ENCODE measurements at places on chromosomes 12 and 14.

DNA sequence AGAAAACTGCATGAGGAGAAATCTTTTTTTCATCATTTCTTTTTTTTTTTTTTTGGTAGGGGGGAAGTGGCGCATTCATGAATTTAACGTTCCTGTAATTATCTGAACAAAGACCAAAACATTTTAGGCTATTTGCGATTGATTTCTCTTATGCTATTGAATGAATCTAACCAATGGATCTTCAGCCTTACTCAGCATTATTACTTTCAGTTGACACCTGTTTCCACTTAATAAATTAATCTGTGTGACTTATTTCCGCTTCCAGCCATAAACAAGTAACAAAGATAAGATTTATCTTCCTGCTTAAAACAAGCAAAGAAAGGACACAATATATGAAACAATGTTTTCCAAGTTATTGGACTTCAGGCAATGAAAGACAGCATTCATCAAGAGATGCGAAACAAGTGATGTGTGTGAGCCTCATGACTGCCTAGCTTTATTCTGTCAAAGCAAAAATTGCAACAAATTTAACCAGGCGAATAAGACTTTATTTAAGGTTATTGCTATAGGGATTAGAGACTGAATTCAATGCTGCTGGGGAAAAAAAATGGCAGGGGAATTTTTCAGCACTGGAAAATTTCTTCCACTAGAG is 1026.9 kb downstream of the LRFN5 start:
- DNase-seq: no peak
- H3K27ac ChIP-seq: no peak overlapping the region
- H3K27me3 ChIP-seq: no peaks in the 10 kb centered on the region
- no peak overlapping the region for H3K4me3 ChIP-seq

GRCh38 chr12:79732638-79733037 is 41.9 kb upstream of the PAWR start:
- H3K4me1 ChIP-seq: no peaks in the 10 kb centered on the region
- H3K36me3 ChIP-seq: no peaks in the 10 kb centered on the region
- no peaks in the 10 kb centered on the region for H3K27me3 ChIP-seq
- H3K27ac ChIP-seq: no peak overlapping the region

DNA sequence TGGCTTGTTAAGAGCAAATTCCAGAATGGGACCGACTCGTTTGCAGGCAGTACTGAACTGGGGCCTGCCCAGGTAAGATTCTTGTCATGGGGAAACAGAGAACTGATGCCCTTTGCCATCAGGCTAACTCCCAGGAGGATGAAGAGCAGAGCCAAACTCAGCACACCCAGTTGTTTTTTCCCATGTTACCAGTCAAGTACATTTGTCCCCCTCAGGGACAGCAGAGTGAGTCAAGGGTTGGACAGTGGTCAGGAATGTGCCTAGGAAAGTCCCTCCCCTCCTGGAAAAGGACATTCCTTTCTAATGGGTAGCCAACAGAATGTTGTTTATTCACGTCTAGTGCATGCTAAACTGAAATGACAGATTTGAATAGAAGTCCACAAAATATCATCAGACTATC is 1.6 kb downstream of the ART4 start:
- H3K4me3 ChIP-seq: no peak overlapping the region
- H3K36me3 ChIP-seq: no peaks in the 10 kb centered on the region
- no peak for DNase-seq
- H3K27me3 ChIP-seq: no peaks in the 10 kb centered on the region
- peak overlapping the region; percentile 41 for H3K27ac ChIP-seq

DNA sequence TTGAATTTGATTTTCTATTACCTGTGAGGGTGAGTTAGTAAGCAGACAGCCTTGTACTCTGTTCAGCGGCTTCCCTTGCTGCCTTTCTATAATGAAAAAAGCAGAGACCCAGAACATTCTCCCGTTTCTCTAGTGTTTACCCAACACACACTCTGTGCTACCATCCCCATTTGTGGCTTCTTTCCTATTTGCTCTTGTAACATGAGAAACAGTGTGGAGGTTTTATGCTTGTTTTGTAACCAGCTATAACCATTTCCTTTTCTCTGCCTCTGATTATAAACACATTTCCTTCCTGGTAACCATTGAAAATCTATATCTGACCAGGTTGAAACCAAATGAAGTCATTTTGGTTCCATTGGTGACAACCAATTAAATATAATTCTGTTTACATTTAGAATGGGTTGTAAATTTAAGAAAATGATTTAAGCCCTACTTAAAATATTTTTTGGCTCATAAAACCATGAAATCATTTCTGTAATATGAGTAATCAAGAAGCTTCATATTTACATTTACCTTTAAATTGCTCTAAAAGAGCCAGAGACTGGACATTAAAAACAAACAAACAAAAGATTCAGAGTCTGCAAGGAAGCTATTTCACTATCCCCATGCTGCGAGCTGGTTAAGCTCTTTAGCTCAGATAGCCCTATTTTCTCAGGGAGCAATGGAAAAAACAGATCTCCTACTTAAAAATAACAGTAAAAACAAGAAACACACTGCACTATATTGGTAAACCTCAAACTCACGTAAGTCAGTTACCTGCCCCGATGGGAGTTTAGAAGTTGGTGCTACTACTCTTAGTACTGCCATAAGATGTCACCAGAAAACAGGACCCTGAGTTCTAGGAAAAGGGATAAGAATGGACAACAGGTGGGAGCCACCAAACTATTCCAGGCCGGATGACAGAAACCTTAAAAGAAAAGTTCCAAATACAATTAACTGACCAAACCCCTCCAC is 206.5 kb upstream of the EEA1 start:
- no peaks in the 10 kb centered on the region for H3K36me3 ChIP-seq
- H3K27ac ChIP-seq: no peak overlapping the region
- no peaks in the 10 kb centered on the region for H3K4me1 ChIP-seq
- no peaks in the 10 kb centered on the region for H3K27me3 ChIP-seq

DNA sequence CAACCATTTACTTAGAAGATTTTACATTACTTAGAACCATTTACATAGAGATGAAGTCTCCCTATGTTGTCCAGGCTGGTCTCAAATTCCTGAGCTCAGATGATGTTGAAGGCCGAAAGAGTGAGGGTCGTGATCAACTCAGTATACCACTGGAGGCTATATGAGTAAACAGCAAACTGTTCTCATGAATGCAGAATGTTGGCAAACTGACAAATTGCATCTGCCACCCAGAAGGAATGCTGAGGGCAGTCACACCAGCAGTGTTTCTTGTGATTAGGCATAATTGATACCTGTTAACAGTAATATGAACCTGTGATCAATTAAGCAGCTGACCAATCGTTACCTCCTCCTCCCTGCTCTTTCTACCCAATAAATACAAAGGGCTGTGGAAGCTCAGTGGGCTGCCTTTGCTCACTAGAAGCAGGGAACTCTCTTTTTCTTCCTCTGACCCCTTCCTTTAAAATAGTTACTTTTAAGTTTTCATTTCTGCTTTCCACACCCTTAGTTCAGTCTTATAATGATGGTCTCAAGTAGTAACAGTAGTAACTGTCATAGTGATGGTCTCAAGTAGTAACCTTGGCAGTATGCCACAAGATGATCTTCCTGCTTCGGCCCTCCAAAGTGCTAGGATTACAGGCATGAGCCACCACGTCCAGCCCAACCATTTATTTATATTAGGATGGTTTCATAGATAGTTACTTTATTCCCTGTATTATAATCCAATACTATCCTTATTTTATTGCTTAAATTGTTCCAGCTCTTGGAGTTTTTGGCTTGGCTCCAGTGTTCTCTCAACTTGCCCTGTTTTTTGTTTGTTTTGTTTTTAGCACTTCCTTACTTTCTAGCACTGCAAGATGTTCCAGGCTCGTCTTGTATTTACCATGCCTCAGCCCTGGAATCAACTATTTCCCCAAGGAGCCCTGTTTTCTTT is 25.8 kb downstream of the LIMA1 start:
- H3K4me3 ChIP-seq: no peak overlapping the region
- H3K27ac ChIP-seq: peak overlapping the region; percentile 68
- no peaks in the 10 kb centered on the region for H3K36me3 ChIP-seq
- H3K27me3 ChIP-seq: no peaks in the 10 kb centered on the region
- no peaks in the 10 kb centered on the region for H3K4me1 ChIP-seq
- DNase-seq: no peak

DNA sequence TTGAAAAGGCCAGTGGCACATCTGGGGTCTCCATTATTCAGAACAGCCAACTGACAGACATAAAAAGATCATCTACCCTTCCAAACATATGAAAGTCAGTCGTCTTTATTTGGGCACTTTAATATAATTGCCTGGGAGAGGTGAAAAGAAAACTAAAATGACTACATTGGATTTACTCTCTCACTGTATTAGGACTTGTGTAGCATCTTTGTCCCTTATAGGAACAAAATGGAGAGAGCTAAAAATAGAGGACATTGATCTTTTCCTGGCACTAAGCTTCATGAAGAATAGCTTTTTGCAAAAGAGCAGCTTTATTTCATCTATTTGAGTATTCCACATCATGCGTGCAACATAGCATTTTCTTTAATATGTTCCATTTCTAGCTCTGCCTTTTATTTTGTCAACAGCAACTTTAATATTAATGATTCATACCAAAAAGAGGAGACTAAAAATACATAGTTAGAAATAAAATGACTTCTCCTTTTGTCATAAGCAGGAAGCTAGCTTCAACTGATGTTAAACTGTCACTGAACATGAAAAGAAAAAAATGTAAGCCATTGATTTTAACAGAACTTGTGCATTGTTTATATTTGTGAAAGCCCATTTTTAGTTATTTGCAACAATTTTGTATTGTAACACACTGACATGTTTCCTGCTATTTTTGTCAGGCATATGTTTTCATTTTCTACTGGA is 254.6 kb downstream of the SEC23A start:
- H3K4me1 ChIP-seq: no peaks in the 10 kb centered on the region
- H3K4me3 ChIP-seq: no peak overlapping the region
- no peaks in the 10 kb centered on the region for H3K27me3 ChIP-seq
- no peaks in the 10 kb centered on the region for H3K36me3 ChIP-seq
- DNase-seq: no peak
- peak overlapping the region; percentile 28 for H3K27ac ChIP-seq

GRCh38 chr14:56581041-56581727 is 1.6 kb downstream of the TMEM260 start:
- no peaks in the 10 kb centered on the region for H3K27me3 ChIP-seq
- H3K36me3 ChIP-seq: peaks cover 8% of the 10 kb centered on the region
- H3K4me3 ChIP-seq: peak overlapping the region; percentile 97

- no peaks in the 10 kb centered on the region for H3K27me3 ChIP-seq
- H3K4me1 ChIP-seq: no peaks in the 10 kb centered on the region
- DNase-seq: no peak
- H3K27ac ChIP-seq: no peak overlapping the region
- no peak overlapping the region for H3K4me3 ChIP-seq
These were observed 296.6 kb upstream of the PRICKLE1 start for GRCh38 chr12:42886160-42886559.

GRCh38 chr14:68593806-68594536 is 198.9 kb downstream of the ZFP36L1 start:
- DNase-seq: no peak
- no peak overlapping the region for H3K4me3 ChIP-seq
- H3K4me1 ChIP-seq: peaks cover 40% of the 10 kb centered on the region
- H3K27ac ChIP-seq: no peak overlapping the region
- H3K27me3 ChIP-seq: no peaks in the 10 kb centered on the region

- no peak overlapping the region for H3K4me3 ChIP-seq
- no peaks in the 10 kb centered on the region for H3K27me3 ChIP-seq
- no peaks in the 10 kb centered on the region for H3K36me3 ChIP-seq
- H3K27ac ChIP-seq: no peak overlapping the region
These were observed 176.0 kb downstream of the ESRRB start for GRCh38 chr14:76551906-76552305.

Data from tibial nerve (tissue), 4 donors.